Germinal center (tissue), 1 donor: ENCODE measurements at places on chromosomes 1 and 21.

DNA sequence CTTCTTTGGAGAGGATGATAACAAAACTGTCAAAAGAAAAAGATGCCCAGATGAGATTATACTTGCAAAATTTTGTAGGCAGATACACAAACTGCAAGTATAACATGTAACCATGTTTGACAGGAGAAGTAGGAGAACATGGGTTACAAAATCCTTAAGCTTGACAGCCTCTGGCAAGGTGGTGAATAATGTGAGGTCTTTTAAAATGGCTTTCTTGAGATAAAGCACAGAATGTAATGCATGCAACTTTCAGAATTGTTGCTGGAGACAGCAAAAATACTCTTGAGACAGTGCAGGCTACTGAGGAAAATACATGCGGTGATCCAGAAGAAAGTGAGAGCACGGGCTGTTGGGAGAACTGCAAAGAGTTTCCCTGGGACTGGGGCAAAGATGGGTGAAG is 24.7 kb downstream of the DNAJC6 start:
- DNase-seq = no peak

- no peak for DNase-seq
These were observed 123.4 kb downstream of the POU2F1 start for GRCh38 chr1:167344112-167344511.

- DNase-seq = peak; percentile 81
These were observed 21.9 kb upstream of the MORC3 start for GRCh38 chr21:36297938-36298572.

DNA sequence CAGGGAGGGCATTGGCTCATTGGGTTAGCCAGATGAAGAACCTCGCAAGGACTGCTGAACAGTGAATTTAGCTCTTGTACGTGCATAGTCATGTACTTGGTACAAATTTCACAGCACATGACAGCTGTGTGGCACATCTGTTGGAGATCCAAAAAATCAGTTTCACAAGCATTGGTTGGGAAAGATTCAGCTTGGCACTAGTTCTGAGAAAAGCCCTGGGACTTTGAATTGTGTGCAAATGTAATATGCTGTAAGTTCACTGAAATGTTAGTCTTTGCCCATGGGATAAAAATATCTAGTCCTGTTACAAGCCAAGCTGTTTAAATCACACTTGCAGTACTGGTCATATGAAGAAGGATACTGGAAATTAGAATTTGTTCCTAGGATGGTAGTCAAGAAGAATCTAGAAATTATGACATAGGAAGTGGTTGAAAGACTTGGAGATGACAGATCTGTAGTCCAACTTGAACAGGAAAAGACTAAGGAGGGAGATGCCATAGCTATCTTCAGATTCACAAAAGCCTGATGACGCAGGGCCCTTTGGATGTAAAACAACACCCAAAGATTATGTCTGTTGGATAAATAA is 19.2 kb downstream of the LAMC2 start:
- DNase-seq = no peak

- no peak for DNase-seq
These were observed 160.9 kb upstream of the IVNS1ABP start for GRCh38 chr1:185477638-185478580.

GRCh38 chr1:200180821-200181220 is 153.3 kb downstream of the NR5A2 start:
- DNase-seq = no peak

DNA sequence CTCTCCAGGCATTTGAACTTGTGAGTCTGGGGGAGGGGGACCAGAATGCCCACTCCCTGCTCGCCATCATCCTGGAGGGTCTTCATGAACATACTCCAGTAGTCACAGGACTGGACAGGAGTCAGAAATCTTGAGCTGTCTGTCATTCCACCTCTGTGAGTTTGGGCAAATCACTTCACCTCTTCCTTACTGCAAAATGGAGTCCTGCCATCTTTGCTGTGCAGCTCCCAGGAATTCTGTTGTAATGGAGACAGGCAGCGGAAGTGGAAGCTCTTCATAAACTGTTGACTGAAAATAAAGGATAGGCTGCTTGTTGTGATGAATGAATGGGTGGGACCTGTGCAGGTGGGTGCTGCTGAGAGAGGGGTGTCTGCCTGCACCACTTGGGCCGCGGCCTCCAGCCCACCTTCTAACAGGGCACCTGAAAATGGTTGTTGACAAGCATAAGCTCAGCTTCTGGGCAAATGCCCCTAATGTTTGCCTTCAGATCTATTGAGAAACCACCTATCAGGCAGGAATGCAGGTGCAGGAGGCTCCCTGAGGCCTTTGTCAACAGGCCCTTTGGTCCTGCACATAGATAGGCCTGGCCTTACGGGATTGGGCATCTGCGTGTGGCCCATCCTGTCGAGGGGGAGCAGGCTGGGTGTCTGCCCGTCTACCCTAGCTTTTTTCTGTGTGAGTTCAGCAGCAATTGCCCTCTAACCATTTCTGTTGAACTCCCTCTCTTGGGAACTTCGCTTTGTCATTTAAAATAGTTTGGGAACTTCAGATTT is 321.0 kb downstream of the RPS6KC1 start:
- no peak for DNase-seq

DNA sequence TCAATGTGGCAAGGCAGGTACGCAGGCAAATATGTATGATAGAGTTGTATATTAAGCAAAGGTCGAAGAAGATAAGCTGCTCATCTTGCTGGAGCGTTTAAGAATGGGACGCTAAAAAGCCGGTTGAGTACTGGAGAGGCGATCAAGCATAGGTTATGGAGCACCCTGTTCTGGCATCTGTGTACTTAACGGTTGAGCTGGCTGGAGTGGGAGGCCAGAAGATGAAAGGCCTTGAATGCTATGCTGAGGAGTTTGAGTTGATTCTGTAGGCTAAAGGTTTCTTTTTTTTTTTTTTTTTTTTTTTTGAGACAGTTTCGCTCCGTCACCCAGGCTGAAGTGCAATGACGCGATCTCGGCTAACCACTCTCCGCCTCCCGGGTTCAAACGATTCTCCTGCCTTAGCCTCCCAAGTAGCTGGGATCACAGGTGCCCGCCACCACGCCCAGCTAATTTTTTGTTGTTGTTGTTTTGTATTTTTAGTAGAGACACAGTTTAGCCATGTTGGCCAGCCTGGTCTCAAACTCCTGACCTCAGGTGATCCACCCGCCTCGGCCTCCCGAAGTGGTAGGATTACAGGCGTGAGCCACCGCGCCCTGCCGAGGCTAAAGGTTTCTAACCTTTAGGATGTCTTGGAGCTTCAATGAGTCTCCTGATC is 850 bp upstream of the KHDC4 start:
- no peak for DNase-seq

DNA sequence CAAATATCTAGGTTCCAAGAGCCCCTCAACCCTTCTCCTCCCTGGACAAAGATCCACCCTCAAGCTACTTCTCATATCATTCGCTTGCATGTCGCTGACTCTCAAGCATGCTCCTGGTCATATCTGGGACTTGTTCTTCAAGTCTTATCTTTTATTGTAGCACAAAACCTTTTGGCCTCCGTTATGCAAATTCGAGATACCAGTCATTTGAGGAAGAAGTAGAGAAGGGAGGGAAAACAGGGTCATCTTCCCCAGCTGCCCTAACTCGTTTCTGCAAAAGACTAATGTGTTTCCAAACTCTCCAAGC is 63.8 kb upstream of the ETS2 start:
- no peak for DNase-seq

DNA sequence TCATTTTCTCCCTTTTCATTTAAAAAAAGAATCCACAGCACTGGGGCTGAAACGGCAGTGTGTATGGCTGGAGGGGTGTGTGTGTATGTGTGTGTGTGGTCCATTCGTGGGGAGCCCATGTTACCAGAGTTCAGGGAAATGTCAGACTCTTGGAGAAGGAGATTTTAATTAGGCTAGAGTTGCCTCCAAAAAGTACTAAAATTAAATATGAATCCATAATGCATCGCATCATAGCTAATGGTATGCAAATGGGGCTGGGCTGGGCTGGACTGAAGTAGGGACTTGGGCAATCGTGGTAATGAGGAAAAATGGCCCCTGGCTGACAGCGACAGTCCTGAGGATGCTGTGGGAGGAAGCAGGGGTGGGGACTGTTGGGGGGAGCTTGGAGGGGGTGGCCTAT is 24.8 kb downstream of the GRIK3 start:
- no peak for DNase-seq

DNA sequence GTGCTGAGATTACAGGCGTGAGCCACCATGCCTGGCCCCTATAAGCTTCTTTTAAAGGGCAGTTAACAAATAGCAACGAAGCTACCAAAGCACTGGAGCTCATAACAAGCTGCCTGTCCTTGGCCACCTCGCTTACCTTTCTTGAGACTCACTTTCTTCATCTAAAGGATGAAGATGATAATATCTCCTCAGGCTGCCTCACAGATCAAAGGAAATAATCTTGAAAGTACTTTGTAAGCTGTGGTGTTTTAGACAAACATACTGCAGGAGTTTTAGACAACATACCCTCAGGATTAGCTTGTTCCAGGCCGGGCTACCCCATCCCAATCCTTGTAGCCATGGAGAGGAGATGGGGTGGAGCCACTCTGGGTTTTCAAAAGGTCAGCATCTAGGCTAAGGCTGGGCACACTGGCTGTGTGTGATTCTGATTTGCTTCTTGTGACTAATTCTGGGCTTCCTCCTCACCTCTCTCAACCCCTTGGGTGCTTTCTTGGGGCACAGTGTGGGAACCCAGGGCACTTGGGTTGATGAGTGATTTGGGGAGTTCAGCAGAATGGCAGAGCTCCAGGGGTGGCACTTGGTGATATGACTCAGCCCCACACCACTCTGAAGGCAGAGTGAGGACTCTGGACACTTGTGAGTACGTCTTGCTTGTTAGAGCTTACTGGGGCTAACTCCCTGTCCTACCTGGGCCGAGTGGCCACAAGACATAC is 5.2 kb downstream of the GPR25 start:
- no peak for DNase-seq
